Heart right ventricle (tissue), 16 donors: ENCODE measurements at places on chromosomes 12 and 14.

DNA sequence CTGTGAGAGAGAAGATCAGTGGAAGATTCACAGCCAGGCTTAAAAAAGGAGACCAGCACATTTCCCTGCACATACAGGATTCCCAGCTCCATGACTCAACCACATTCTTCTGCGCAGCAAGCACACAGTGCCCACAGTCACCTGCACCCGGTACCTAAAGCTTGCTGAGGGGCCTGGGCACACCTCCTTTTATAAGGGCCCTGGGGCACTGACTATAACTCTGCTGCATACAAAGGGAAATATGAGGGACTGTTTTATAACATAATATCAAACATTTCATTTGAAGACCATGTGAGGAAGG is 322.9 kb downstream of the DAD1 start:
- no peak for DNase-seq

- DNase-seq: no peak
Measured at GRCh38 chr14:74571901-74572725, 39.9 kb downstream of the LTBP2 start.

DNA sequence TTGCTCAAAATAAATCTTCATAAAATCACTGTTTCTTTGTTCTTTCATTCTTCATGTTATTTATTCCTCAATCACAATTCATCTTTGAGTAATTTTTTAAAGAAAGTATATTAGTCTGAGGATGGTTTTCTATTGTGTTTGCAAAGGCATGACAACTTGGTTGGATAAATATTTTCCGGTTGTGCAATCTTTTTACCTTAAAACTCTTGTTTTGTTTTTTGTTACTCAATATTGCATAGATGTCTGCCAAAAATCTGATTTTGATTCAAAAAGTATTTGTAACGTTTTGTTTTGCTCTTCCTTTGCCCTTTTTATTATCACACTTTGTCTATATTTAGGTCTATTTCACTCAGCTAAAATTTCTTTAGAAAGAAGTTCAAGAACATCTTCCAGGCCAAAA is 86.2 kb upstream of the SYT1 start:
- DNase-seq: no peak

GRCh38 chr14:103319422-103319821 is 14.6 kb upstream of the EIF5 start:
- no peak for DNase-seq

DNA sequence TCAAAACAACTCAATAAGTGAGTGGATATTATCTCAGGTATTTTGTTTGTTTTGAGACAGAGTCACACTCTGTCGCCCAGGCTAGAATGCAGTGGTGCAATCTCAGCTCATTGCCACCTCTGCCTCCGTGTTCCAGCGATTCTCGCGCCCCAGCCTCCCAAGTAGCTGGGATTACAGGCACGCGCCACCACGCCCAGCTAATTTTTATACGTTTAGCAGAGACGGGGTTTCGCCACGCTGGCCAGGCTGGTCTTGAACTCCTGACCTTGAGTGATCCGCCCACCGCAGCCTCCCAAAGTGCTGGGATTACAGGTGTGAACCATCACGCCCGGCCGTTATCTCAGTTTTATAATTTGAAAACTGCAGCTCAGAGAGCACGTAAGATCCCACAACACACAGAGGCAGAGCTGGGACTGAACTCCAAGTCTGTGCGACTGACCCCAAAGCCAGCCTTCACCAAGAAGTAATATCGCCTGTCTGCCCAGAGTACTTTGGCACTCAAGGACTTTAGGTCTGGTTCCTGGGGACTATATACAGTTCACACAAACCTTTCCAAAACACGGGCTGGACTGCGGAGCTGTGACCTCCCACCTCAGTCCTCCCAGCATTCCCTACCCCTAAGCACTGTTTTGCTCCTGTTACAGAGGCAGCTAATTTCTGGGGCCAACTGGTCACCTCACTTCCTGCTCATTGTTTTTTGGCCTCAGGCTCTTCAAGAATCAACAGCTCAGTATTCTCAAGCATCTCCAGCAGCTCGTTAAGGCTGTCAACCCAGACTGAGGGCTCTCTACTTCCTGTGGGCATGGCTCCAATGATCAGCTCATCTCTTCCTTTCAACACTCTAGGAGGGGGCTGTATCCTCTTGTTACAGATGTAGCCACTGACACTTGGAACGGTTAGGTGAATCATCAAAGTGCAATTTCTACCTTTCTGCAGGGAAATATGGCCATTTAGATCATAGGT is 22.5 kb downstream of the TESC start:
- DNase-seq: no peak

DNA sequence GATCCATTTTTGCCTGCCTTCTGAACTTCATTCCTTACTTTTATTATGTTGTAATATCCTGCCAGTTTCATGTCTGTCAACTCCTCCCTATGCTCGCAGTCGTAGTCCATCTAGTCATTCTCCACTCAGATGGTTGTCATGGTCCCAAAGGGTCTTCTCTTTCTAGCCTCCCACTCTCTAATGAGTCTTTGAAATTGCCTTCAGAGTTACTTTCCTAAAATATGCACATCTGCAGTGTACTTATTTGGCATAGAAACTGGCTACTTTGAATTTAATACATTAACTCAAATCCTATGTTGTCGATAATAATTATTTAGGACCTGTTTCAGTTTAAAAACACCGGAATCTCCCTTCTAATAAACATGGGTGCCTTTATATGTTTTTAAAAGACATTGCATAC is 101.0 kb downstream of the PDE3A start:
- DNase-seq: no peak

DNA sequence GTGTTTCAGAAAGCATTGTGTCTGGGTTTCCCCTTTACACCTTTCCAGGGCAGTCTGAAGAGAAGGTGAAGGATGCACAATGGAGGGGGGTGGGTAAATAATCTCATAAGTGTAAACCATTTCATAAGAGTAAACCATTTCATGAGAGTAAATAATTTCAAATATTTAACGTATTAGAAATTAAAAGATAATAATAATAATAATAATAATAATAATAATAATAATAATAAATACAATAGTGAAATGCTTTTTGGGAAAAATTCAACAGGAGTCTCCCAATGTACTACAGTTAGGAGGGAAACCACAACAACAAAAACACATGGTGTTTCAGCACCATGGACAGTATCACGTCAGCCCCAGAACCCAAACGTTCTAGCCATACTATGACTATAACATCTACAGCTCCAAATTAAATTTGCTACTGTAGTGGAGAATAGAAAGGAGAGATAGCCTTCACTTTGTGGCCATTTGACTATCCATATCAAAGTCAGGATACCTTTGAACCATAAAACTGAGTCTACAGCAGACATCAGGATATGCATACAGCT is 691.8 kb downstream of the BCL11B start:
- DNase-seq: no peak

- no peak for DNase-seq
Measured at GRCh38 chr12:101969-102878, 35.7 kb downstream of the IQSEC3 start.

- peak; percentile 49 for DNase-seq
Measured at GRCh38 chr14:75440733-75441477, 13.1 kb downstream of the JDP2 start.

DNA sequence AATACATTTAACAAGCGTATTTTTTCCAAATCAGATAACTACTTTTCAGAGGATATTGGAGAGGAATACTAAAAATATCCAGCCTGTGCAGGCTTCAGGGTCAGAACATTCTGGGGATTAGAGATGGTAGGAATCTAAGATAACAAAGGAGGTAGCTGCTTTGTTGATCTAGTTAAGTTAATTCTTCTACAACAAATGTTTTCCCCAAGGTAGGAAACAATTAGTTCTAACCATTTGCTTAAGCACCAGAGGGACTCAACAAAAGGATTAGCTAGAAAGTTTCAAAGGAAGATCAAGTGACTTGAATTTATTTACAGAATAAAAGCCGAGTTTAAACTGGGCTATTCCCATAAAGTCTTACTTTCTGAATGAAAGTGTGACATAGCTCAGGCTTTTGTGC is 524.2 kb downstream of the TMTC2 start:
- DNase-seq: no peak

- DNase-seq: no peak
Measured at GRCh38 chr14:30521899-30522736, 36.8 kb upstream of the G2E3 start.

DNA sequence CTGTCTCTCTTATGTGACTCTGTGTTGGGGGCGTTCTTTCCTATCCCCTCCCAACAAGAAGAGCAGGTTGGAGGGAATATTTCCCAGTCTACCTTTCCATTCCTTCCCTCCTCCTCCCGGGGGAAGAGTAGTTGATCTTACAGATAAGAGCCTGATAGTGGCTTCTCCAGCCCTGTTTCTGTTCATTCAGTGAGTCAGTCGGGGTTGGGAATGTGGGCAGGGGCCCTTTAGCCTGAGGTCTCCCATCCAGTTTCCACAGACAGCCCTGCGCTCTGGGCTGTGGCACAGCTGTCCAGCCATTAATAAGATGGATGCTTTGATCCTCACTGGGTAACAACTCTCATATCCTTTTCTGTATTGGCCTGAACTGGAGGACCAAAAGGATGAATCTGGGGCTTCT is 18.1 kb upstream of the PPP1R1A start:
- no peak for DNase-seq

- no peak for DNase-seq
Measured at GRCh38 chr14:67392123-67392522, 19.8 kb downstream of the PLEK2 start.

DNA sequence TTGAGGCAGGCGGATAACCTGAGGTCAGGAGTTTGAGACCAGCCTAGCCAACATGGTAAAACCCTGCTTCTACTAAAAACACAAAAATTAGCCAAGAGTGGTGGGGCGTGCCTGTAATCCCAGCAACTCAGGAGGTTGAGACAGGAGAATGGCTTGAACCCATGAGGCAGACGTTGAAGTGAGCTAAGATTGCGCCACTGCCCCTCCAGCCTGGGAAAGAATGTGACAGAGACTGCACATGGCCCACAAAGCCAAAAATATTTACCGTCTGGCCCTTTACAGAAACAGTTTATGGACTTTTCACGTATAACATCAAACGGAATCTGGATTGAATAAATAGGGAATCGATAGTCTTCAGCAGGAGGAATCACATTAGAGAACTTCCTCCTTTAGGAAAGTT is 3.5 kb downstream of the RSRC2 start:
- no peak for DNase-seq

GRCh38 chr14:75794615-75795038 is 133.6 kb downstream of the TTLL5 start:
- DNase-seq: no peak

DNA sequence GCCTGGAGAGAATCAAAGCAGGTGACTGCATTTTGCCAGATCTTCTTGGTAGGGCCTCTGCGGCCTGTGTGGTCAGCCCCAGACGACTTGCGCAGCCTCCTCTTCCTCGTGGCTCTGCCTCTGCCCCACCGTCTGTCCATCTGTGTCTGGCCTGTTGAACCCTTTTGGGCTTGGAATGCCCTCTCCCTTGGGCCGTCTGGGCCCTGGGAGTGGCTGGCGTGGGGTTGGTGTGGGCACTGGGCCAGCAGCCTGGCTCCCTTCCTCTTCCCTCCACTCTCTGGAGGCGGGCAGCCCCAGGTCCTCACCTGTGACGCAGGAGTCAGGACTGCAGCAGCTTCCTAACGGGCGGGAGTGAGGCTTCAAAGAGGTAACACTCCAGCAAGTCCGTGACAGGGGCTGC is 9.7 kb upstream of the CCDC197 start:
- DNase-seq: no peak

DNA sequence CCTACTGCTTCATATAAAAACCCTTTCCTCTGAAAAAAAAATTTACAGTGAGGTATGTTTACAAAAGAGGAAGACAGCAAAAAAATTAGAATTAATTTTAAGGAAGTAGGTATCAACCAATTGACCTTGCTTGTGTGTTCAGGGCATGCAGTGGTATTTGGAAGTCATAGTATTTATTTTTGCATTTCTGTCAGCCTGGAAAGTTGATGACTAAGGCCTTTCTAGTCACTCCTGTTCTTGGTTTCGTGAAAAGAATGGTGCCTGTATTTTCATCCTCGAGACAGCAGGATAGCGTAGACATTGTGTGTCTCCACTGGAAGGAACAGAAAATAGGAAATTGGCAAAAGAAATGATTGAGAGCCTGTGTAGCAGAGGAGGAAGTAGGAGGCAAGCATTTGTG is 24.5 kb downstream of the SLC16A7 start:
- DNase-seq: no peak
